ENCODE measurements at places on chromosomes 2 and 18. TPM values are rescaled to one million over a fixed set of nuclear protein-coding genes. Genes with fewer than 3 reads are reported as not detected.

GRCh38 chr2:221285148-221285547 is 287.0 kb downstream of the EPHA4 start:
- no peak overlapping the region for H3K27ac ChIP-seq
- peaks cover 1% of the 10 kb centered on the region for H3K4me1 ChIP-seq
- no peak for DNase-seq
- H3K36me3 ChIP-seq = no peaks in the 10 kb centered on the region
- peaks cover 2% of the 10 kb centered on the region for H3K27me3 ChIP-seq

DNA sequence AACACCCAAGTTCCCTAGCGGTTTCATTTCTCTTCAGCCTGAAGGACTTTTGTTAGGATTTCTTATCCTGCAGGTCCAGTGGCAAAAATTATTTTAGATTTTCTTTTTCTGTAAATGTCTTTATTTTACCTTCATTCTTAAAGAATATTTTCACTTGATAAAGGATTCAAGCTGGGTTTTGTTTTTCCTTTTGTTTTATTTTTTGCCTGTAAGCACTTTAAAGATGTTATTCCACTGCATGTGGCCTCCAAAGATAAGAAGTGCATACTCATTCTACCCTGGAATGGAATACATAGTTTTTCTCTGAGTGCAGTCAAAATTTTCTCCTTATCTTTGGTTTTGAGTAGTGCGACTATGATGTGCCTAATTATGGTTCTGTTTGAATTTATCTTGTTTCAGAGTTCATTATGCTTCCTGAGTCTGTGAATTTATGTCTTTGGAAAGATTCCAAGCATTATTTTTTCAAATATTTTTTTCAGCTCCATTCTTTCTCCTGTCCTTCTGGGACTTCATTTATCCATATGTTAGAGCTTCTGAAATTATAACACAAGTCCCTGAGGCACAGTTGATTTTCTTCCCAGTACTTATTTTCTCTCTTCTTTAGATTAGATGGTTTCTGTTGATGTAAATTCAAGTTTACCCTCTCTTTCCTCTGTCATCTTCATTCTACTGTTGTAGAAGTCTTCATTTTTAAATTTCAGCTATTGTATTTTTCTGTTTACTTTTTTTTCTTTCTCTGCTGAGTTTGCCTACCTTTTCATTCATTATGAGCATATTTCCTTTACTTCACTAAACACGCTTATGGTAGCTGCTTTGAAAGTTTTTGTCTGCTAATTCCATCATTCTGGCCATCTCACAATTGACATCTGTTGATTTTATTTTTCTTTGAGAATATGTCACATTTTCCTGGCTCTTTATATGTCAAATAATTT is 69.6 kb downstream of the MAPRE2 start:
- H3K4me1 ChIP-seq = no peaks in the 10 kb centered on the region
- no peak overlapping the region for H3K4me3 ChIP-seq
- H3K36me3 ChIP-seq = no peaks in the 10 kb centered on the region
- peak; percentile 26 for DNase-seq

DNA sequence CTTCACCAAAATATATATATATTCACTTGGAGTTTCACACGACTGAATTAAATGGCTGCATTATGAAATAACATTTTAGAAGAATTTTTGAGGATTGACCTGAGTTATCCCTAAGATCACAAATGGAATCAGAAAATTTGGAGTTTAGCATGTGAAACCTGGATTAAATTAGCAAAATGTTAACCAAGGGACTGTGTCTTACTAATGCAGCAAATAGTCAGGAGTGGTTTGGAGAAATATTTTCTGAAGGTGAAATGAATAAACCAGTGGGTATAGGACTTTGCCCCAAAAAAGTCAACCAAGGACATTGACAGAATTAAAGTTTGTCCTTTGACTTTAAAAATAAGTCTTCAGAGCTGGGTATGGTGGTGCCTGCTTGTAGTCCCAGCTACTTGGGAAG is 111.2 kb downstream of the PRPF40A start:
- DNase-seq = no peak
- H3K4me3 ChIP-seq = no peak overlapping the region
- no peaks in the 10 kb centered on the region for H3K27me3 ChIP-seq
- H3K27ac ChIP-seq = no peak overlapping the region
- H3K4me1 ChIP-seq = no peaks in the 10 kb centered on the region

CRYGC gene
- not detected for total RNA-seq

SOX11 gene
- 4.7 TPM for total RNA-seq

NOTO gene
- total RNA-seq = not detected

GRCh38 chr2:151860210-151860609 is 32.0 kb upstream of the ARL5A start:
- no peak overlapping the region for H3K4me3 ChIP-seq
- no peaks in the 10 kb centered on the region for H3K4me1 ChIP-seq
- no peaks in the 10 kb centered on the region for H3K27me3 ChIP-seq
- H3K27ac ChIP-seq = no peak overlapping the region
- no peak for DNase-seq

- H3K4me1 ChIP-seq = no peaks in the 10 kb centered on the region
- H3K27me3 ChIP-seq = no peaks in the 10 kb centered on the region
- no peak for DNase-seq
- no peak overlapping the region for H3K27ac ChIP-seq
- H3K4me3 ChIP-seq = no peak overlapping the region
Measured at GRCh38 chr2:161569401-161569800, 54.8 kb upstream of the SLC4A10 start.

ATL2 gene
- total RNA-seq = 62.6 TPM

GRCh38 chr2:132978840-132979239 is 308.8 kb upstream of the LYPD1 start:
- H3K36me3 ChIP-seq = no peaks in the 10 kb centered on the region
- no peak overlapping the region for H3K4me3 ChIP-seq
- H3K4me1 ChIP-seq = peaks cover 6% of the 10 kb centered on the region
- DNase-seq = no peak
- H3K27ac ChIP-seq = no peak overlapping the region
- H3K27me3 ChIP-seq = no peaks in the 10 kb centered on the region

DNA sequence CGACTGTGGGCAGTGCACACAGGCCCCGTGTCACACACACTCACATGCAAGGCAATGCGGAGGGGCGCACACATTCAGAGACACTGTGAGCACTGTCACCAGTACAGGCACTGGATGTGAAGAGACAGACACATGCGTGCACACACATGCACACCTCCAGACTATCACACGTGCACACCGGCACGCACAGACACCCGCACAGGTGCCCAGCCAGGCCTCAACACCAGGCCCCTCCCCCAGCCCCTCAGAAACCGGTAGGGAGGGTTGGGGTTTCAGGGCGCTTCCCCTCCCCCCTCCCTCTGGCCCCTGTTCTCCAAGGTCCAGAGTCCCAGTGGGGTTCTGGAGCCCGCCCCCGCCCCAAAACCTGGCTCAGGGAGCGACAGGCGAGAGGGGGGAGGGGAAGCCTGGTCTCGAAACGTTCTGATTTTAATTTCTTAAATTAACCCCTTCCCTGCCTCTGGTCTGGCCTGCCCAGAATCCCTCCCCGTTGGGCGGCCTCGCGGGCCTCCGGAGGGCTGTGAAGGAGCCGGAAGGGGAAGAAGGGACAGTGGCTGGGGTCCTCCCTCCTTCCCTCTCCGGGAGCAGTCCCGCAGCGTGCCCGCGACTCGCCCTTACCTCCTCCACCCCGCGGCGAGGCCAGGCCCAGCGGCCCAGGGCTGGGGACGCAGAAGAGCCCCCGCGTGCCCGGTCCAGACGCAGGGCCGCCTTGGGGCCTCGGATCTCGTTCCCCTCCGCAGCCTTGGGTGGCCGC is 558 bp downstream of the FBXO41 start:
- H3K27ac ChIP-seq = peak overlapping the region; percentile 37
- no peaks in the 10 kb centered on the region for H3K36me3 ChIP-seq
- peak overlapping the region; percentile 63 for H3K4me3 ChIP-seq
- H3K27me3 ChIP-seq = peaks cover 12% of the 10 kb centered on the region

- H3K27me3 ChIP-seq = no peaks in the 10 kb centered on the region
- DNase-seq = no peak
- H3K4me3 ChIP-seq = no peak overlapping the region
Measured at GRCh38 chr2:51597086-51597485, 565.2 kb upstream of the NRXN1 start.

GRCh38 chr2:55811048-55811447 is 112.5 kb downstream of the EFEMP1 start:
- H3K4me3 ChIP-seq = no peak overlapping the region
- H3K27me3 ChIP-seq = no peaks in the 10 kb centered on the region
- H3K36me3 ChIP-seq = no peaks in the 10 kb centered on the region
- DNase-seq = no peak

VWA3B gene
- total RNA-seq = not detected

DNA sequence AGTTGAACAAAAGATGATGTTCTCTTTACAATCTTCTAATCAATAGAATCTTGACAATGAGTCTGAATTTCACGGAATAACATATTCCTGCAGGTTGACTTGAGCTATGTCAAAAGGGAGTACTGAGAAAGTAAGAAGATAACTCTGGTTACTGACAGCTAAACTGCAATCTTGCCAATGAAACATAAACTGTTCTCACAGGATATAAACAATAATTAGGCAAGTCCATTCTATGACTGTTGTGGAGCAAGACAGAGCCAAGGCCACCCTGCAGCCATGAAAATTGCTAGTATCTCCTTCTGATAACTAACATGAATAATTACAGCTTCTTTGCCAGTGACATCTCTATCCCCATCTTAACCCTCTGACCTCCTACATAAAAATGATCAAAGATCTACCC is 6.3 kb upstream of the RPRD1A start:
- H3K4me1 ChIP-seq = peaks cover 3% of the 10 kb centered on the region
- no peaks in the 10 kb centered on the region for H3K27me3 ChIP-seq
- no peak overlapping the region for H3K4me3 ChIP-seq
- DNase-seq = peak; percentile 11
- H3K27ac ChIP-seq = no peak overlapping the region

DNA sequence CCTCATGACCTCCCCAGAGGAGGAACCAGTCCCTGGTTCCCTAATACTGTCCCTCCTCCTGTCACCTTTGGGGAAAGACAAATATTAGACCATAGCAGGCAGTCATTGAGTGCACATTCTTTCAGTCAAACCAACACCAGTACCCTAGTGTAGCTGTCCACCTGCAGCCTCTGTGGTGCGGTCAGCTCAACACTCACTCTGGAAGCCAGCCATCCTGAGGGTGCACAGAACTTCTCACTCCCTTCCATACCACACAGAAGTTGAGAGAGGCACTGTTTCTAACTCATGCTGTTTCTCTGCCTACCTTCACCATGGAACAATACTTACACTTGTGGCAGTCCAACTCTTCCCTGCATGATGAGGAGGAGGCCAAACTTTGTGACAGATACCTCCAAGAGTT is 232.6 kb upstream of the FBXO11 start:
- DNase-seq = no peak
- H3K27ac ChIP-seq = no peak overlapping the region
- H3K27me3 ChIP-seq = 0 out of 2 replicates have a peak, but pooled peaks cover 2% of the 10 kb centered on the region
- H3K4me3 ChIP-seq = no peak overlapping the region
- H3K4me1 ChIP-seq = no peaks in the 10 kb centered on the region

SLC66A2 gene
- 16.9 TPM for total RNA-seq

HOXD13 gene
- total RNA-seq = not detected

GRCh38 chr2:239554766-239555570 is 154.1 kb upstream of the HDAC4 start:
- no peak overlapping the region for H3K4me3 ChIP-seq
- H3K27ac ChIP-seq = no peak overlapping the region
- no peaks in the 10 kb centered on the region for H3K36me3 ChIP-seq
- no peaks in the 10 kb centered on the region for H3K4me1 ChIP-seq
- H3K27me3 ChIP-seq = no peaks in the 10 kb centered on the region

LHCGR gene
- total RNA-seq = under 0.01 TPM

GRCh38 chr2:200021449-200022114 is 66.2 kb downstream of the MAIP1 start:
- no peaks in the 10 kb centered on the region for H3K27me3 ChIP-seq
- H3K4me1 ChIP-seq = peaks cover 4% of the 10 kb centered on the region
- no peaks in the 10 kb centered on the region for H3K36me3 ChIP-seq
- no peak overlapping the region for H3K4me3 ChIP-seq
- no peak overlapping the region for H3K27ac ChIP-seq

OTOF gene
- not detected for total RNA-seq

DNA sequence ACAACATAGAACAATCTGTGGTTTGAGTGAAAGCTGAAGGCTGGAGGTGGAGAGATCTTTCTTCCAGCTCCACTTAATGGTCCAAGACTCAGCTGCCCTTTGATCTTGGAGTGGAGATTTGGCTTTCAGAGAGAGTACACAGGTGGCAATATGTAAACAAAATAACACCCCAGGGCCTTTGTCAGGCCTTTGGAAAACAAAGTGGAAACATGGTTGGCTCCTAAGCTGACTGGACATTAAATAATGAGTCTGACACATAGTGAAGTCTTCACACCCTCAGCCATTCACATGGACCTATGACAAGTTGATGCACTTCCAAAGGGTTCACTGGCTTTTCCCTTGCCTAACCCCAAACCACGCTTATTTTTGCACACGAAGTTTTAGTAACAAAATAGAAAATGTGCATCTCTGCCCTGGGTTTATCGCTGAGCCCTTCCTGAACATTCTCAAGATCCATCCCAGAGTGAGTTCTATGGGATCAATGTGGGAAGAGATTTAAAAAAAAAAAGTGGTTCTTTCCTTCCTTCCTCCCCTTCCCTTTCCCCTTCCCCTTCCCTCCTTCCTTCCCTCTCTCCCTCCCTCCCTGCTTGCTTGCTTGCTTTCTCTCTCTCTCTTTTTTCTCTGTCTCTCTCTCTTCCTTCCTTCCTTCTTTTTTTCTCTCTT is 201.3 kb upstream of the NT5C1B start:
- H3K36me3 ChIP-seq = no peaks in the 10 kb centered on the region
- no peak overlapping the region for H3K4me3 ChIP-seq
- no peak overlapping the region for H3K27ac ChIP-seq
- no peaks in the 10 kb centered on the region for H3K27me3 ChIP-seq

CXCR2 gene
- total RNA-seq = not detected

CCDC68 gene
- total RNA-seq = 0.54 TPM

- H3K36me3 ChIP-seq = no peaks in the 10 kb centered on the region
- H3K27ac ChIP-seq = peak overlapping the region; percentile 55
- H3K4me3 ChIP-seq = no peak overlapping the region
Measured at GRCh38 chr2:237432484-237433092, 18.6 kb upstream of the COL6A3 start.

RAB6C gene
- not detected for total RNA-seq

IL36A gene
- not detected for total RNA-seq

RPRM gene
- total RNA-seq = not detected

ANAPC1 gene
- 50.7 TPM for total RNA-seq

GRCh38 chr2:146108993-146109392 is 1589.1 kb upstream of the ZEB2 start:
- no peaks in the 10 kb centered on the region for H3K4me1 ChIP-seq
- DNase-seq = peak; percentile 65
- no peak overlapping the region for H3K27ac ChIP-seq
- H3K27me3 ChIP-seq = no peaks in the 10 kb centered on the region

DNA sequence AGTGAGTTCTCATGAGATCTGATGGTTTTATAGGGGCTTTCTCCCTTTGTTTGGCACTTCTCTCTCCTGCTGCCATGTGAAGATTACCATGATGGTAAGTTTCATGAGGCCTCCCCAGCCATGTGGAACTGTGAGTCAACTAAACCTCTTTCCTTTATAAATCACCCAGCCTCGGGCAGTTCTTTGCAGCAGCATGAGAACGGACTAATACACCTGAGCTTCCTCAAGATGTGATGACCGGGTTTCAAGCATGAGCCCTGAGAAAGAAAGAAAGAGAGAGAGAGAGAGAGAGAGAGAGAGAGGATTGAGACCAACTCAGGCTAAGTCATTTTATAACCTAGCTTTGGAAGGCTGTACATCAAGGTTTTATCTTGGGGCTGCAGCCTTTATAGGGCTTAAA is 167.7 kb upstream of the SERPINE2 start:
- H3K27ac ChIP-seq = no peak overlapping the region
- no peak overlapping the region for H3K4me3 ChIP-seq
- H3K36me3 ChIP-seq = no peaks in the 10 kb centered on the region
- H3K4me1 ChIP-seq = no peaks in the 10 kb centered on the region

RRM2 gene
- total RNA-seq = 53.6 TPM
